ENCODE measurements at places on chromosomes 11 and 22. TPM values are rescaled to one million over a fixed set of nuclear protein-coding genes. Genes with fewer than 3 reads are reported as not detected.

- no peak for DNase-seq
Measured at GRCh38 chr11:18566406-18566805, 22.1 kb downstream of the UEVLD start.

GRCh38 chr11:19557720-19558140, 154.9 kb upstream of the NAV2 start:
- DNase-seq, result no peak

DNA sequence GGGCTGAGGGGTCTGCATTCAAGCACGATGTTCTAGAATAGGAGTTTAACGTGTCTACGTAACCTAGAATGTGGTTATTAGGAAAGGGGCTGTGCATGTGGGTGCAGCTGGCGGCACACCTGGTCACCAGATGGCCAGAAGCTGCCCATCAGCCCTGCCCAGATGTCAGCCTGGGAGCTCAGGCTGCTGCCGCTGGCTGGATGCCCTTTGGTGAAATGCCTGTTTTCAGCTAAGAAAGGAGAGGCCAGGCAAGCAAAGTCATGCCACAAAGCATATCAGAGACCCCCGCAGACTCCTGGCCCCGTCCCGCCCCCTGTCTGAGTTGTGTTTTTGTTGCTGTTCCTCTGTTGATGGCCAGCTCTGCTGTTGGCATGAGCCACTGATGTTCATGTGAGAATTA, 11.3 kb upstream of the ADORA2A start:
- no peak for DNase-seq

- DNase-seq, result no peak
Measured at GRCh38 chr11:98565311-98565710, 455.4 kb upstream of the CNTN5 start.

Gene SF3A1
- total RNA-seq, result 50.2 TPM

Gene OR2AG1
- not detected for total RNA-seq

Gene SYT8
- not detected for total RNA-seq

Gene RIMBP3B
- total RNA-seq, result 0.07 TPM

DNA sequence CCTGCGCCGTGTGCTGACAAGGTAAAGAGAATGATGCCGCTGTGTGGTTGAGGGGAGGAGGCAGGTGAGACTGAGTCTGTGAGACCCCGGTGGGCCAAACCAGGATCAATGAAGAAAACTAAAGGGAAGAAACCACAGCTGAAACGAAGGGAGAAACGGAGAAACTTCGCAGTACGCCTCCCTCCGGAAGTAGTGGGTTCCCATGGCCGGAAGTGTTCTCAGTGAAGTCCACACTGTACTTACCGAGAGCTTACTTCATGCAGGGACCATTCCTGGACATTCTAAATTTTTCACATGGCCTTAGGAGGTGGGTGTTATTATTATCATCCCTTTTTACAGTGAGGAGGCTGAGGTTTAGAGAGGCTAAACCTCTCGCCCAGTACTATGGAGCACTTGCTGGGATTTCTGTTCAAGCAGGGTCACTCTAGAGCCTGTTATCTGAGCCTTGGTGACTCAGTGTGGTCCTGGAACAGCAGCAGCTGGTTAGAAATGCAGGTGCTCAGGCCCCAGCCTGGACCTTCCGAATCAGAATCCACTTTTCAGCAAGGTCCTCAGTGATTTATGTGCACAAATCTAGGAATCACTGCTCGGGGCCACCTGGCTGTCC, 17.9 kb downstream of the CD5 start:
- no peak for DNase-seq

Gene KRTAP5-7
- total RNA-seq, result not detected

GRCh38 chr11:76048763-76049162, 157.5 kb downstream of the WNT11 start:
- DNase-seq, result no peak

DNA sequence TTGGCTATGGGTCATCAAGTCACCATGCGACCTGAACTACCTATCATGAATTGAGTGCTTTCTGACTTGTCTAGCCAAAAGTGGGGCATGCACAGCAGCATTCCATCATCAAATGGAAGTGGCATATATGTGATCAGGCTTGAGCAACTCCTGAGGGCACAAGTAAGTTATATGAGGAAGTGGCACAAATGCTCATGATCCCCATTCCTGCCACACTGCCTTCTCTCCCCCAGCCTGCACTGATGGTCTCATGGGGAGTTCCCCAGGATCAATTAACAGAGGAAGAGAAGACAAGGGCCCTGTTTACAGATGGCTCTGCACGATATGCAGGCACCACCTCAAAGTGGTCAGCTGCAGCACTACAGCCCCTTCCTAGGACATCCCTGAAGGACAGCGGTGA, 21.8 kb downstream of the MS4A4E start:
- no peak for DNase-seq

GRCh38 chr22:36885474-36885873, 24.7 kb downstream of the NCF4 start:
- no peak for DNase-seq

Gene HEPACAM
- total RNA-seq, result 0.14 TPM

DNA sequence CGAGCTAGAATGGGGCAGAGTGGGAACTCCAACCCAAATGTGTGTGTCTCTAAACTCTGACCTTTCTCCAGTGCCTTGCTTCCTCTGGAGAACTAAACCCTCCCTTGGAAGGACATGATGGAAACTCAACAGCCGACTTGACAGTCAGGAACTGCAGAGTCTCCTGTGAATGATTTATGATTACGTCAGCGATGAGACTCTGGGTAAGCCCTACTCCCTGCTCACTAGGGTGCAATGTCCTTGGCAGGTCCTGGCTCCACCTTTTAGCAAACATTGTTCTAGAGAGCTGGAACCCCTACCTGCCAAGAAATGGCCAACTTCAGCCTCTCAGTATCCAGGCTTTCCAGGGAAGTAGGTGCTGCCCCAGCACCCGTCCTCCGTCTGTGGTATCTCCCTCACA, 96.1 kb upstream of the CD82 start:
- no peak for DNase-seq

Gene DNAJB7
- not detected for total RNA-seq

- no peak for DNase-seq
Measured at GRCh38 chr22:47686594-47687345, 924.3 kb downstream of the TBC1D22A start.

DNA sequence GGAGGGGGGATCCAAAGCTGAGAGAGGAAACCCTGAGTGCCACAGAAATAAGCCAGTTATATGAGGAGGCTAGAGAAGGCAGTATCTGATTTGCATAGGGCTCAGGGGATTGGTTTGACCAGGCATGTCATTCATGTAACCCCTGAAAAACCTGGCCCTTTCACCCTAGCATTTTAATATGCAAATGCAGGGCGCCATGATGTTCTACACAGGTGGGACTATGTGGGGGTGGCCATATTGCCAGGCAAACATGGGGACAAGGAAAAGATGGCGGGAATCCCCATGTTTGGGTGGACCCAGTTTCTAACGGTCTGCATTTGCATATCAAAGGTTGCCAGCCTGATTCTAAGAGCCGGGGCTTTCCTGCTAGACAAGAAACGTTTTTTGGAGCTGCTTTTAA, 27.2 kb downstream of the CSF2RB start:
- no peak for DNase-seq

DNA sequence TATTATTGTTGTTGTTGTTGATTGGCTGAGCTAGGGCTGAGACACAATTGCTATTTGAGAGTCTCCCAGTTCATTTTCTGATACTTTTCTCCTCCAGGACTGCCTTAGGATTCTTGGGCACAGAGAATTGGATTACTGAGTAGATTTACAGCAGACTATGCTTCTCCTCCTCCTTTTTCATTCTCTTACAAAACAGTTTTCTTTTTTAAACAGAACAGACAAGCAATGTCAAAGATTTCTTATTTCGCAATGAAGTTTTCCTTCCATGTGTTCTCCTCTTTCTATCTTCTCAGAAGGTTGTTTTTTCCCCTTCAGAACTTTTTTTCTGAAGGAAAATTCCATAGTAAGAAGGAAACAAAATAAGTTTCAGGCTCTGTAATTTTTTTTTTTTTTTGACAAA, 19.8 kb upstream of the TIMP3 start:
- DNase-seq, result no peak

Gene IFITM1
- total RNA-seq, result 38.2 TPM

- DNase-seq, result no peak
Measured at GRCh38 chr22:36017651-36018091, 11.0 kb downstream of the RBFOX2 start.

All from kidney epithelial cell (primary cell).